ENCODE measurements at places on chromosomes 5 and 9.
A peak's percentile ranks its signal among the peaks of the same experiment; 100 is the strongest.

- no peak for DNase-seq
These were observed 386.3 kb downstream of the BNC2 start for GRCh38 chr9:16484180-16484579.

DNA sequence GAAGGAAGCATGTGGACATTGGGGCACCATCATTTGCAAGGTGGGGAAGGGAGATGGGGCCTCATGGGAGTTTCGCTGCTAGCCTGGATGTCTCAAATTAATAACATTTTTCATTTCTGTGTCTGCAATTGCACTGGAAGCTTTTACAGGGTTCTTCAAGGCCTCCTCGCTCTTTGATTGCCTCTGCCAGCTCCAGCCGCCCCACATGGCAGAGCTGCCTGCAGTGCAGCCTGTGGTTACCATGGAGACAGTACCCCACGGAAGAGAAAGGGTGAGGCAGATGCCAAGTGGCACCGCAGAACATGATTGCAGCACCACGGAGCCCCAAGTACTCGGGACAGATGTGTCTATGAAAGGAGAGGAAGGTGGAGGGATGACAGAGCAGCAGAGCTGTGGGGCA lies 25.4 kb downstream of the CTNND2 start:
- DNase-seq: no peak

DNA sequence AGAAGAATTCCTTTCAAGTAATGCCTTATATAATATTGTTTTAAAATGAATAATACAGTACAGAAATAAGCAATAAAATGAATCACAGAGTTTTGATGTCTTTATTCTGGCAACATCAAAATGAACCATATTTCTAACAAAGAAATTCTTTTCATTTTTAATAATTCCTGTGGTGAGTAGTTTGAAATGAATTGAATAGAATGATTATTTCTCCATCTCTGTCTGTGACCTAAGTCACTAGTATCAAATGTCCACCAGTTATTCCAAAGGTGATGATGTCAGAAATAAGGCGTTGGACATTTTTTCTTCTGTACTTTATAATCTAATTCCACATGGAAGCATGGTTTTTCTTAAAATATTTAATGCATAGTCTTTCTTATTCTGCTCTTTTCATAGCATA lies 106.2 kb downstream of the ADAMTSL1 start:
- no peak for DNase-seq

DNA sequence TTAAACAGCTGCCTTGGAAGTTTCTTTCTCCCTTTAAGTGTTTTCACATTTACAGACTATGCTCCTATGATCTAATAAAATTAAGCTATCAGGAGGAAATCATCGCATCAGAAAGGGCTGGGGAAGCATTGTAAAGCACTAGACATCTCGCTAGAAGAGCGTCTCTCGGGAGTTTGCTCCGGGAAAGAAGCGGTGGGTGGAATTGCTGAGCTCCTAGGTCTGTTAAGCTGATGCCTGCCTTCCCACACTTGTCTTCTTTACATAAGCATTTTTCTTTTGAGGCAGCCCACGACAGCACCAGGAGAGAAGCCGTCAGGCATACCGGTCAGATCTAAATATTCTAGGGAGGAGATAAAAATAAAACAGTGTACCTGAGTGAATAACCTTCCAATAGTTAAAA lies 541.7 kb upstream of the TUSC1 start:
- DNase-seq: no peak

DNA sequence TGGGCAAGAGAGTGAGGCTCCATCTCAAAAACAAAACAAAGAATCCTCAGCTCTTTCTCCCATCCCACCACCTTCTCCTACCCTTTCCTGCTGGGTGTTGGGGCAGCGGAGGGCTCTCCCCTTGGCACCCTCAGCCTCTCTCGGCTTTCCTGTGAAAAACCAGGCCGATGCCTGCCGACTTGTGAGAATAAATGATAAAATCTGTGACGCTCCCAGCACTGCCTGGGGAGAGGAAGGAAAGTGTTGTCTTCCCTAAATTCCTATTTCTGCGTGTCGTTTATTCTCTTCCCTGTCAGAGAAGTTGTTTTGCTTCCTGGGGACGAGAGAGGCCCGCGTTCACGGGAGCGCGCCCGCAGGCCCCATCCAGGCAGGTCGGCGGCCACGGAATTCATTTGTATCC lies 19.7 kb downstream of the NEK6 start:
- no peak for DNase-seq

DNA sequence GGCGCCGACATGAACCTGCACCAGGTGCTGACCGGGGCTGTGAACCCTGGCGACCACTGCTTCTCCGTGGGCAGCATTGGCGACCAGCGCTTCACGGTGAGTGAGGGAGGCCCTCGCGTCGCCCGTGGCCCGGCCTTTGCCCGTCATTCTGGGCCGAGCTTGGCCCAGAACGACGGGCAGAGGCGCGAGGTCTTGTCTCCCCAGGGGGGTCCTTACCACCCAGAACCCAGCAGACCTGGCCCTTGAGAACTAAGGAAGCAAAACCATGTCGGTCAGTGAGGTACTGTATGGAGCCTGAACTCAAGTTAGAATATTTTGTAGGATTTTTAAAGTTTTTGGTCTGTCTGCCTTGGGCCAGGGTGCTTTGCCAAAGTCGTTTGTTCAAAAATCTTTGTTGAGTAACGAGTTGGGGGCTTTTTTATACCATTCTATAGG lies 691 bp downstream of the DMXL1 start:
- DNase-seq: no peak

GRCh38 chr9:70085241-70085640 lies 41.6 kb downstream of the MAMDC2 start:
- DNase-seq: no peak

DNA sequence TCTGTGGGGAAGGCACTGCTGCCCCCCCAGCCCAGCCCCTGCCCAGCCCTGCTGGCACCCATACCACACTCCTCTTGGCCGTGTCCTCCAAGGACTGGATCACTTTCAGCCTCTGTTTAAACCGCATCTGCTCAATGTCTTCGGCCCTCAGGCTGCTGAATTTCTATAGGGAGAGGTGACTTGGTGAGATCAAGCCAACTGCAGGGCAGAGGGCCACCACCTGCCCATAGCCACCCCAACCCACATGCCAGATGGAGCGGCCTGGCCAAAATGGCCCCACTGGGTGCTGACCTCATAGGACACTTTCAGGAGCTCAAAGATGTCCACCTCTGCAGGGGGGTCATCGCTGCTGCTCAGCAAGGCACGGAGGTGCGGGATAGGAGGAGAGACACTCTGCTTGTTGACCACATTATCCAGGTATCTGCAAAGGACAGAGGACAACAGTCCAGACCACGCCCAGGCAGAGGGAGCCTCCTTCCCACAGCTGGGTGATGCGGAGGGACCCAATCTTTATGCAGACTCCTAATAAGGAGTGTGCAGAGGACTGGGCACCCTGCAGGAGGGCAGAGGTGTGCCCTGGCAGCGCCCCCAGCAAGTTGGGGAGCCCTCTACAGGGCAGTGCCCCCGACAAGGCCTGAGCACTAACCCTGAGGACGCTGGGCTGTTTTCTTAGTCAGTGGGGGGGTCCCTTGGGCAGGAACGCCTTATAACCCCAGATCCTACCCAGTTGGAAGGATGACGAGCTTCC lies 14.4 kb upstream of the MRNIP start:
- no peak for DNase-seq

GRCh38 chr9:69877852-69878514 lies 57.4 kb downstream of the CFAP95 start:
- DNase-seq: peak; percentile 29

DNA sequence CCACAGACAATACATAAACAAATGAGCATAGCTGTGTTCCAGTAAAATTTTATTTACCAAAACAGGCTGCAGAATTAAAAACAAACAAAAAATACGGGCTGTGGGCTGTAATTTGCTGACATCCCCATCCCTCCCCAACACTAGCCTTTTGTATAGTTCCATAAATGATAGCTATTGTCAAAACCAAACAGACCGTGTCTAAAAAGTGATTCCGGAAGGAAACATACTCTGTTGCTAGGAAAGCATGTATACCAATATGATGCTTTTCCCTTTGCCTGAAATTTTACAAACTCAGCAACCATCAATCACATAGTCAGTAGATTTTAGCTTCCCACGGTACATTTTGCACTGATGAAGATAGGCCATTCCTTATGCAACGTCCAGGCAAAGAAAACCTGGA lies 80.0 kb downstream of the TMEM215 start:
- DNase-seq: no peak

DNA sequence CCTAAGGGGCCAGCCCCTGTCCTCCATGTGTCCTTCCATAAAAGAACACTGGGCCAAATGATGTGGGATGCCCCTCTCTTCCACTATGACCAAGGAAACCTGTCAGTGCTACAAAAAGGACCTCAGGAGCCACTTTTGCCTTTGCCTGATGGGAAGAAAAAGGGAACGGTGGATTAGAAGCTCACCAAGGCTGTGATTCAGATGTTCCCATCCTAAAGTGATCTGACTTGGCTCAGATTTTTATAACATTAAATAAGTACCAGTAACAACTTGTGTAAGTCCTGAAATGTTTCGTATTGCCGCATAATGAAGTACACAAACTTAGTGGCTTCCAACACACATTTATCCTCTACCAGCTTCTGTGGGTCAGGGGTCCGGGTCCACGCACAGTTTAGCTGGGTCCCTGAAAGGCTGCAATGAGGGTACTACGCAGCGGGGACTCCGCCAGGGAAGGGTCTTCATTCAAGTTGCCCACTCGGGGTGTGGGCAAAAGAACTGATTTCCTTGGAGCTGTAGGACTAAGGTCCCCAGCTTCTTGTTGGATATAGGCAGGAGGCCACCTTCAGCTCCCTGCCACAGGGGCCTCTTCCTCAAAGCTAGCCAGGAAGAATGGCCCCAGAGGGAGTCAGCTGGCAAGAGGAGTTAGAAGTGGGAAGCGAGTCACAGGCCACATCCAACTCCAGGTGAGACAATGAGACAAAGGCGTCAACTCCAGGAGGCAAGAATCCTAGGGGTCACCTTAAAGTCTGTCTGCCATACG lies 60.4 kb downstream of the RAPGEF1 start:
- DNase-seq: no peak
